Calu3 (cell line): ENCODE measurements at places on chromosomes 3 and 15.

DNA sequence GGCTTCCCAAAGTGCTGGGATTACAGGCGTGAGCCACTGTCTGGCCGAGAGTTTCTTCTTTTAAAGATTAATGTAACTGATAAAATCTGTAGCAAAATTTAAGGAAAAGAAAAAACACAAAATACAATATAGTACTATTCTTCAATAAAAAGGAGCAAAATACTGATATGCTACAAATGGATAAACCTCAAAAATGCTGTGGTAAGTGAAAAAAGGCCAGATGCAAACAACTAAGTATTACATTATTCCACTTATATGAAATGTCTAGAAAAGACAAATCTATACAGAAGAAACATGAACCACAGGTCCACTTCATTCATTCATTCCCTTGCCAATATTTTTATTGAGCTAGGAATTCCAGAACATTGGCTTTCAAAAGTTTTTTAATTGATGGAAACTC lies 299.5 kb downstream of the CTNNB1 start:
- DNase-seq, result no peak

DNA sequence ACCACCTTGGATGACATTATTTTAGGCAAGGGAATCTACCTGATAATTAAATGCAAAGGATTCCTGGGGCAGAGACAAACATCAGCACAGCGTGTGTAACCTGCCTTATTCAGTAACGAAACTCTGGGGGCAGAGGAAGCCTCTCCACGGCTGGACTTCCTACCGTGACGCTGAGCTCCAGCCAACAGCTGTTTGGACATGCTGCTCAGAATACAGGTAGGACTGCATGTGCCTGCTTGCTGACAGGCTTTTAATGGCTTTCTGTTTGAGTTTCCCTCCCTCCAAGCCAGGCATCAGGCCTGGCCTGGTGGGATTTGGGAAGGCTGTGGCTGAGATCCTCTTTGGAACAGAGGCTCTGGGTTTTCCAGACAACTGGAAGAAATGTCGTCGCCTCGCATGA lies 150.6 kb downstream of the ADAMTS17 start:
- no peak for DNase-seq

GRCh38 chr3:42488687-42489086 lies 13.8 kb upstream of the VIPR1 start:
- no peak for DNase-seq

- DNase-seq, result no peak
Observed at GRCh38 chr3:184228376-184229137, 828 bp upstream of the VWA5B2 start.

GRCh38 chr3:177899275-177900067 lies 636.8 kb upstream of the KCNMB2 start:
- no peak for DNase-seq

DNA sequence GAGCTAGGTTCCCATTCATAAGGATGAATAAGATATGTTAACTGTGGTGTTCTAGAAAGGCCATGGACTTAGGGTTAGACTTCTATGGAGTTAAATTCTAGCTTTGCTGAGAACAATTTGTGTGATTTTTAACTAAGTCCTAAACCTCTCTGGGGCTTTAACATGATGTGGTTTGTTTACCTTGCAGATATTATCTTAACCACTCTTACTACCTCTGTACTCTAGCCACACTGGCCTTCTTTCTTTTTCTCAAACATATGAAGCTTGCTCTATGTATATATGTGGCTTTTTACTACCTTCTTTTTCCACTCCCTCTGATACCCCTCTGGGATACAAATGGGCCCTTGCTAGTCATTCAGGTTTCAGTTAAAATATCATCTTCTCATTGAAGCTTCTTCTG lies 108.4 kb downstream of the ZNF609 start:
- DNase-seq, result no peak

DNA sequence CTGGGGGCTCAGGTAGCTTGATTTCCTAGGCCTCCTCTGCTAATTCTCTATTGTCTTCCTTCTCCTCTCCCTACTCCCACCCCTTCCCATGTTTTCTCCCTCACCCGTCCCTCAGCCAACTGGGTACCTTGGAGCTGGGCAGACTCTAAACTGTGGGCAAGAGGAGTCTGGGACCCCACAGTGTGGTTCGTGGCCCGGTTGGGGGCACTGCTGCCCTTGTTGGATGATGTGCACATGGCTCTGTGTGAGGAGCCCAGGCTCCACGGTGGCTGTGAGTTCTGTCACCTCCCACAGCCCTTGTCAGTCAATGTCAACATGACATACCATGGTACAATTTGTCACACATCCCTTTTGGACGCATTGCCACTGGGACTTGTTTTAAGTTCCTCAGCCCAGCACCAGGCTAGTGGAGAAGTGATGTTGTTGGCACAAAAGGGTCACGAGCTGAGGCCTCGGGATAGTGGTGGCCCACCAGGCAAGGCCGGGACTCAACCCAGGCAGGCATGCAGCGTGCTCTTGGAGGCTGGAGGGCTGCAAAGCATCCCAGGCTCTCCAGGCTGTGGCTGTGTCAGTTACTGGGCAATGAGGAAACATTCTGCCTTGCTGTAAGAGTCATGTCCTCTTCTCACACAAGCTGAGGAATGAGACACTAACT lies 142.3 kb downstream of the TLE3 start:
- DNase-seq, result no peak
